ENCODE measurements at places on chromosomes 3 and 15. TPM values are rescaled to one million over a fixed set of nuclear protein-coding genes. Genes with fewer than 3 reads are reported as not detected.

Gene COL6A5
- not detected for total RNA-seq

Gene RBPMS2
- not detected for total RNA-seq

Gene CHRNA5
- total RNA-seq = 2.1 TPM

Gene IL17RE
- 1.4 TPM for total RNA-seq

Gene RTP3
- not detected for total RNA-seq

Gene MITF
- total RNA-seq = 2.1 TPM

Gene HTR3E
- not detected for total RNA-seq

Gene CD96
- not detected for total RNA-seq

Gene DPPA2
- not detected for total RNA-seq

Gene NEK10
- total RNA-seq = 2.3 TPM

Measured in nasal cavity respiratory epithelium epithelial cell of viscerocranial mucosa (primary cell).